ENCODE measurements at places on chromosomes 2 and 18.
A peak's percentile ranks its signal among the peaks of the same experiment; 100 is the strongest.

GRCh38 chr18:73656691-73657090 is 490.9 kb downstream of the FBXO15 start:
- DNase-seq = no peak

GRCh38 chr18:46546111-46546640 is 110.8 kb downstream of the LOXHD1 start:
- no peak for DNase-seq

GRCh38 chr2:53450923-53451322 is 316.7 kb upstream of the CHAC2 start:
- no peak for DNase-seq

- DNase-seq = no peak
These were observed 11.8 kb downstream of the C2orf69 start for GRCh38 chr2:199922856-199923255.

DNA sequence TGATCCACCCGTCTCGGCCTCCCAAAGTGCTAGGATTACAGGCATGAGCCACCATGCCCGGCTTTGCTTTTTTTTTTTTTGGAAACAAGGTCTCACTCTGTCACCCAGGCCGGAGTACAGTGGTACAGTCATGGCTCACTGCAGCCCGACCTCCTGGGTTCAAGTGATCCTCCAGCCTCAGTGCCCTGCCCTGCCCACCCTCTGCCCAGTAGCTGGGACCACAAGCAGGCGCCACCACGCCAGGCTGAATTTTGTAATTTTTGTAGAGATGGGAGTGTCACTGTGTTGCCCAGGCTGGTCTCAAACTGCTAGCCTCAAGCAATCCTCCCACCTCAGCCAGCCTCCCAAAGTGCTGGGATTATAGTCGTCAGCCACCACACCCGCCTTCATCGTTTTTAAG is 11.6 kb upstream of the PSD4 start:
- DNase-seq = no peak

GRCh38 chr2:206378835-206379234 is 64.5 kb upstream of the ADAM23 start:
- no peak for DNase-seq

GRCh38 chr2:58081000-58081399 is 34.4 kb downstream of the VRK2 start:
- DNase-seq = no peak

DNA sequence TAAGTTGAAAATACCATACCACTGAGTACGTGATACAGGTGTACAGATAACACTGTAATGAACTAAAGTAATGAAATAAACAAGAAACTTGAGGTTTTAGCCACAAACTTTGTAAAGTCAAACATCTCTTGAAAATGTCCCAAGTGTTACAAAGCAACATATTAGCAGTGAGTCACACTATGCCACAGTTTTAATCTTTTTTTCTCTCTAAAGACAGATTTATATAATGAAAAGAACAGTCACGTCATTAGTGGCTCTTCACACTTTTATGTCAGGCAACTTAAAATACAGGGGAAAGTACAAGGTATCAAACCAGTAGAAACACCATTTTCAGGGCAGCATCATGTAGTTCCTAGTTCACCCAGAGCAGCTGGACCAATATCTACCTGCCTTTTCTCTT is 42.1 kb downstream of the RAPH1 start:
- DNase-seq = no peak

DNA sequence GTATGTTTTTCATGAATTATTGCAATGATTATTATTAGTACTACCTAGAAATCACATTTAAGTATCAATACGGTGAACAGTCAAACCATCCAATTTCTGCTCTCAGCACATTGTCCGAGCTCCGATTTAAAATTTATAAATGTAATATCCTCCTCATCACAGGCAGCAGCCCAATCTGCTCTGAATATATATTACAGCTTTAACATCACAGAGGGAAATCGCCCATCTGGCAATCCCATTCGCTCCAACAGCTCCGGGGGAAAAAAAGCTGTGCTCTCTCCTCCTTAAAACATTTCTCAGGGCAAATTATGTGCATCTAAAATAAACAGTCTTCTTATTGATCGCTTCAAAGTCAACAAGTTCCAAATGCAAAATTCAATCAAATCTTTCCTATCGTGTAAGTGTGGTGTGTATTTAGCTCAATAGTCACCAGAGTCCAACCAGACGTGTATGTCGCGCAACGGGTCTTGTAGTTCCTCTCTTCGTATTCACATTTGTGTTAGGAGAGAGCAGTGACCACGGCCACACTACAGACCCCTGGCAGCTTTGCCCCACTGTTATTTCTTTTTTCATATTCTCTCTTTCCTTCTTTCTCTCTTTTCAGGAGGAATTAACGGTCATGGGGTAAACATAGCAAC is 2.4 kb downstream of the FIGN start:
- DNase-seq = no peak

DNA sequence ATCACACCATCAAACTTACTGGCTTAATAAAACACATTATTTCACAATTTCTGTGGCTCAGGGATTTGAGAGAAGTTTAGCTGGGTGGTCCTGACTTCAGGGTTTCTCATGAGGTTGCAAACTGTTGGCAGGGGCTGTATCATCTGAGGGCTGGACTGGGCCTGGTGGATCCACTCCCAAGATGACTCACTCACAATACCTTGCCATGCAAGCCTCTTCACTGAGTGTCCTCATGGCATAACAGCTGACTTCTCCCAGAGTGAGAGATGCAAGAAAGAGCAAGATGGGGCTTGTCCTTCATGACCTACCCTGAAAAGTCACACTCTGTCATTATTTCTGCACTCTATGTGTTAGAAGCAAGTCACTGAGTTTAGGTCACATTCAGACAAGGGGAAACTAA is 73.8 kb downstream of the AQP4 start:
- DNase-seq = no peak

DNA sequence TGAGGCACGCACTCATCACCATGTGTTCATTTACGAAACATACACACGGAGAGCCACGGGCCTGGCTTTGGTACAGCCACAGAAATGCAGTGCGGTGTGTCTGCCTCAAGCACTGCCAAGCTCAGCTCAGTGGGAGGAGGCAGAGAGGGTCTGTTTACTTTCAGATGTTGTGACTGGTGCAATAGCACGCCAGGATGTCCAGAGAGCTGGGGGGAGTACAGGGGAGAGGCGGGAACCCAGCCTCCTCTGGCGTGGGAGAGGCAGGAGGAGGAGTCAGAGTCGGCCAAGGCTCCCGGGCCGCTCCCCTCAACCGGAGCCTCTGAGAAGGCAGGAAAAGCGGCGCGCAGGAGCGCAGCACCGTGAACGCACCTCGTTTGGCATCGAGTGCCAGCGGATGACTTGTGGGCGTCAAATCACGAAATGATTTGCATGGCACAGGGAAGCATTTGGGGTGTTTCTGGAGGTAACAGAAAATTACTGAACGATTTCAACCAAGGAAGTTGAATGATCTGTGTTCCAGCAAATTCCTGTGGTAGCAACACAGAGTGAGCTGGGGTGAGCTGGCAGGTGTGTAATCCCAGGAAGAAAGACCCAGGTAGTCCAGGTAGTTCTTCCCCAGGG is 143.0 kb downstream of the ZNF516 start:
- no peak for DNase-seq

- no peak for DNase-seq
These were observed 242.6 kb downstream of the RIT2 start for GRCh38 chr18:42872838-42873237.

GRCh38 chr2:86566158-86566820 is 3.0 kb upstream of the CHMP3 start:
- no peak for DNase-seq

GRCh38 chr2:128473175-128474035 is 154.7 kb upstream of the HS6ST1 start:
- DNase-seq = no peak

- no peak for DNase-seq
These were observed 73.2 kb downstream of the IL1R2 start for GRCh38 chr2:102064679-102065674.

DNA sequence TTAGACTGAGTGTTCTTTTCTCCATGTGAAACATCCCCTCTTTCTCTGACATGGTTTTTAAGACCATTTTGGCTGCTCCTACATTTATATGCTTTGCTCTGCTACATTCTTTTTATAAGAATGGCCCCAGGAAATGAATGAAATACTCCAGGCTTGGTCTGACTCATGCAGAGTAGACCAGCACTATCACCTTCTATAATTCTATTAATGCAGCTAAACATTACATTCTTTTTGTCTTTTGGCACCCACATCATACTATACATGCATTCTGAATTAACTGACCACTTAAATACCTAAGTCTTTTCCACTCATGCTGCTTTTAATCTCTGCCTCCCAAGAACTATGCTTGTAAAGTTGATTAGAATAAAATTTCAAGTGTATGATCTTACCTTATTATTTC is 94.1 kb downstream of the AAK1 start:
- DNase-seq = no peak

- peak; percentile 42 for DNase-seq
These were observed 303.7 kb upstream of the EPAS1 start for GRCh38 chr2:45993476-45993991.

DNA sequence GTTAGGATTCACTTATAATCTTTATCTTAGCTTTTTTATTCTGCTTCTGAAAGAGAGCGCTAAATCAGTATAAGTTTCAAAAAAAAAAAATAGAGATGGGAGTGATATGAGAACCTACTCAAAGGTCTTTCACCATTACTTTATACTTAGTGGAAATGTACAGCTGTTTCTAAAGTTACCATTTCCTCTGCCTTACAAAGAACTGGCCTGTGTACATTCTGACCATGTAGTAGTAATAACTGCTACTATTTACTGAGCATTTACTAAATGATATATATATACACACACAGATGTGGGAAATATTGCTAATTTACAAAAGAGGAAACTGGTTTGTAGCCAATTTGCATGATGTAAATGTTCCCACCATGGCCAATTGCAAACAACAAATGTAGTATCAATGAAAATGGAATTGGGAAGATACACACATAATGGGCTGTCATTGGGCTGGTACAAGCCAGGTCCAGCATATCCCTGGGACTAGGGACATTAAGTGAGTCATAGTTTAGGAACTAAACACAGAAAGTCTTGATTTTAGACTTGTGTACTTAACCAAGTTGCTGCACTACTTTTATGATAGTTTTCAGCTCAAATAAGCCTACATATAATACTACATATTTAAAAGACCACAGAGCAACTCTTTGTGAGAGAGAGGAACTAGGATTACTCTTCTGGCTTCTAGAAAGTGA is 67.1 kb downstream of the DYNC1I2 start:
- DNase-seq = no peak

DNA sequence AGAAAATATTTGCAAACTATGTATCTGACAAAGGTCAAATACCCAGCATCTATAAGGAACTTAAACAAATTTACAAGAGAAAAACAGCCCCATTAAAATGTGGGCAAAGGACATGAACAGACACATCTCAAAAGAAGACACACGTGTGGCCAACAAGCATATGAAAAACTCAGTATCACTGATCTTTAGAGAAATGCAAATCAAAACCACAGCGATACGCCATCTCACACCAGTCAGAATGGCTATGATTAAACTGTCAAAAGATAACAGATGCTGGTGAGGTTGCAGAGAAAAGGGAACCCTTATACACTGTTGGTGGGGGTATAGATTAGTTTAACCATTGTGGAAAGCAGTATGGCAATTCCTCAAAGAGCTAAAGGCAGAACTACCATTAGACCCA is 64.3 kb upstream of the RBMS1 start:
- DNase-seq = no peak

DNA sequence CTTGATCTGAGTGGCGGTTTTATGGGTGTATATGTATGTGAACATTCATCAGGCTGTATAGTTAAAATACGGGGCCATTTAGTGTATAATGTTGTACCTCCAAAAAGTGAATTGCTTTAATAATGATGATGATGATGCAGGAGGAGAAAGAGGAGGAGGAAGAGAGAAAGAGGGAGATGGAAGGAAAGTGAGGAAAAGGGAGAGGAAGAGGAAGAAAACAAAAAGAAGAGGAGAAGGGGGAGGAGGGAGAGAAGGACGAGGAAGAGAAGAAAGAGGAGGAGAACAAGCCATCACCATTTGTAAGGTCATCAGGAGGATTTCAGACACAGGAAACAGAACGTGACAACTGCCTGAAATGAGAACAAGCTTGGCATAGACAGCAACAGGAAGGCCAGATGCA is 168.4 kb upstream of the NCKAP5 start:
- no peak for DNase-seq

DNA sequence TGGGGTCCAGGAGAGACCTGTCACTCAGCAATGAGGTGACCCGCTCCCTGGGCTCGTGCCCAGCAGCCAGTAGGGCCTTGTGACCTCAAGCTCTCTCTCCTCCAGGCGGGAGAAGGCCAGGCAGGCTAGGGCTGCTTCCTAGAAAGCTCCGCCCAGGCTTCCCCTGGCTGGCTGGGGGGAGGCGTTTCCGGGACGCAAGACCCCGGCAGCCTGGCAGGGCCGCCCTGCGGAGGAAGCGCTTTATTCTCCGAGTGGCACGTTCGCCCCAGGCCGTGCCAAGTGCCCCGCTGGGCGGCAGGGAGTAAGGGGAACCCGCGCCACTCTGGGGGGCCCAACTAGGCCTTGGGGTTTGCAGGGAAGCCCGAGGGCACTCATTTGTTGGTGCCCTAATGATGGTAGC is 21.2 kb upstream of the EPAS1 start:
- no peak for DNase-seq

GRCh38 chr2:217049956-217050355 is 190.1 kb upstream of the TNP1 start:
- DNase-seq = no peak

- no peak for DNase-seq
These were observed 184.7 kb downstream of the SPP2 start for GRCh38 chr2:234235191-234235590.

DNA sequence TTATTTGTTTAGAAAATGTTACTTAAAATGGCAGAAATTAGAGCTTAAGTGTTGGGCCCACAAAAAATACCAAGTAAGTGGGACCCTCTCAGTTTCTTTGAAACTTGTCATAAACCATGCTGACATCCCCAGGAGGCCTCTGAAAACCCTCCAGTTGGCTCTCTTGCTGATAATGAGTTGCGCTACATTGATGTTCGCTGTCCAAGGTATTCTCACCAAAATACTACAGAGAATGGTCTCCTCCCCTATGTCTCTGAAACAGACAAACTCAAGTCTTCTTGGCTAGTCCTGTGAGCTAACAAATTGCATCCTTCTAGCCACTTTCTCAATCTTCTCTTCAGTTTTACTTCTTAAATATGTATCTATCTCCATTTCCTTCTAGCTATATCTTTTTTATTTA is 669.4 kb downstream of the IRS1 start:
- no peak for DNase-seq

Measured in CD4-positive, alpha-beta T cell treated with Interleukin-15 for 1 hour (primary cell).